Lower lobe of right lung (tissue), 2 donors: ENCODE measurements at places on chromosomes 2 and 18. TPM values are rescaled to one million over a fixed set of nuclear protein-coding genes. Genes with fewer than 3 reads are reported as not detected.

Gene SLC38A11
- total RNA-seq, result 0.44 TPM

Gene UGT1A5
- total RNA-seq, result 0.27 TPM

Gene GDF7
- total RNA-seq, result 0.62 TPM

Gene LRRC30
- total RNA-seq, result not detected

Gene LCT
- not detected for total RNA-seq

Gene PLGLB1
- 2.7 TPM for total RNA-seq

Gene RFX8
- total RNA-seq, result not detected

Gene FSIP2
- 0.27 TPM for total RNA-seq

Gene C1QL2
- total RNA-seq, result not detected

Gene CHRNG
- not detected for total RNA-seq

Gene CACNB4
- 17.3 TPM for total RNA-seq

Gene CLEC4F
- 0.71 TPM for total RNA-seq

Gene SNTG2
- total RNA-seq, result 1.4 TPM

Gene SERPINB10
- total RNA-seq, result not detected

Gene NTSR2
- not detected for total RNA-seq

Gene TEX51
- total RNA-seq, result not detected
